ENCODE measurements at places on chromosomes 7 and 10.

GRCh38 chr10:34181553-34182300 lies 633.4 kb downstream of the PARD3 start:
- no peak for DNase-seq

DNA sequence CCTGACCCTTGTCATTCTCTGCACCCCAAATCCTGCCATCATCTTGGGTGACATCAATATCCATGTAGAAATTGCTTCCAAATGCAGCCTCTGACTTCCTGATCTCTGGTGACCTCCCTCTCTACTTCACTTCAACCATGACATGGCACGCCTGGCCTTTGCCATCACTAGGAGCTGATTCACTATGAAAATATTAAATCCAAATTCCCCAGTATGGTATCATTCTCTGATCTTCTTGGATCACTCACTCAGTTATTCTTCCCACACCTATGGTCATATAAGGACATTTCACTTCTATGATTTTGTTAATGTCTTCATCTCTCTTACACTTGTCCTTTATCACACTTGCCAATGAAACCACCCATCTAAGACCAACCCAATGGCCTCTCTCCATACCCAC lies 73.7 kb upstream of the ODAD2 start:
- no peak for DNase-seq

- DNase-seq: peak; percentile 34
These were observed 54.4 kb upstream of the FAM133B start for GRCh38 chr7:92644406-92645113.

GRCh38 chr7:78686189-78686588 lies 767.3 kb downstream of the MAGI2 start:
- DNase-seq: no peak

DNA sequence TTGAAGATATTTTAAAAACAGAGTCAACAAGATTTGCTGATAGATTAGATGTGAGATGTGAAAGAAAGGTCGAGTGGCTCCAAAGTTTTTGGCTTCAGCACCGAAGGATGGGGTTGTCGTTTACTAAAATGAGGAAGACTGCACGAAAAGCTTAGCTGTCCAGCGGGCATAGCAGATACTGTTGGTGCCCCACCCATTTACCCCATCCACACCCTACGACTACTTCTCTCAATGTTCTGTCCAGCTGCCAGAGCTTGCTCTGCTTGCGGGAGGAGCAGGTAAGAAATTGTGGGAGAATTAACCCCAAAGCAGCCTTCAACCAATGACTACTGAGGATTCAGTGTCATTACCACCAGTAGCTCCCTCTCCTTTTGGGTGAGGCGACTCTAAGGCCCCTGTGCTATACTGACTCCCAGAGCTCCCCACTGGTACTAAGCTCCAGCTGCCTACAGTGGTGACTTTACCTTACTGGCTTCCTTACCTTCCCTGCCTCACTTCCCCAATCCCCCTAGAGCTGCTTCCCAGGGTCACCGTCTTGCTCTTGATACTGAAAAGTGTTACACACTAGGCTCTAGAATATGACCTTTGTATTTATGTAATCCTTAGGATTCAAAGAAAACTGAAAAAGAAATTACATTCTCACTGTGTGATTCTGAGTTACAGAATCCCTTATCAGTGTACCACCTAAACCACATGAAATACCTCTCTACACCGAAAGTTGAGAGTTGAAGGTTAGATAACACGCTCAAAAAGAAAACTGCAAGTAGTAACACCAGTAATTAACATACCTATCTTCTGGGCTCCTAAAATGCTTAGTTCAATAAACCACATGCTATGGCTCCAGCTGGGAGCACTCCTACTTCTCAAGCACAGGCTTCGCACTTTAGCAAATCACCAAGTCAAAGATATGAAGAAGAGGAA lies 22.3 kb downstream of the CACUL1 start:
- DNase-seq: peak; percentile 19

DNA sequence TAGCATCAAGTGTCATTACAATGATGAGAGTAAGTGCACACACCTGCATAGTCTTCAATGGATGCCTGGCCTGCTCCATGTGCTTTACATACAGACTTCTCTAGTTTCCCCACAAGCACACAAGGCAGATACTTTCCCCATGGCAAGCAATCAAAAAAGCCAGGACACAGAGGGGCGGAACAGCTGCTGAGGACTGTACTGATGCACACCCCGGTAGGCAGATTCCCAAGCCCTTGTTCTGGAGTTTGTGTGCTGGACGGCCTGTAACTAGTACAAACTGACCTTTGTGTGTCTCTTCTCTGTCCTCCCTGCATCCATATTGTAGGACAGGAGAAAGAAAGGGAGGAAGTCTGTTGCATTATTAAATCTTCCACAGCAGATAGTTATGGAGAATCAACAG lies 25.8 kb downstream of the UBE2D4 start:
- DNase-seq: no peak

- DNase-seq: no peak
These were observed 39.4 kb upstream of the TNS3 start for GRCh38 chr7:47621347-47621746.

GRCh38 chr10:86715836-86716235 lies 40.6 kb upstream of the BMPR1A start:
- no peak for DNase-seq

- DNase-seq: no peak
These were observed 542.3 kb upstream of the NRP1 start for GRCh38 chr10:33876584-33877400.

GRCh38 chr7:139494835-139495579 lies 11.5 kb upstream of the KLRG2 start:
- no peak for DNase-seq

- no peak for DNase-seq
These were observed 123.7 kb downstream of the IMMP2L start for GRCh38 chr7:111438369-111439289.

GRCh38 chr10:112241651-112242341 lies 41.4 kb upstream of the TECTB start:
- DNase-seq: no peak

- no peak for DNase-seq
These were observed 109.9 kb downstream of the JCAD start for GRCh38 chr10:29949411-29950011.

DNA sequence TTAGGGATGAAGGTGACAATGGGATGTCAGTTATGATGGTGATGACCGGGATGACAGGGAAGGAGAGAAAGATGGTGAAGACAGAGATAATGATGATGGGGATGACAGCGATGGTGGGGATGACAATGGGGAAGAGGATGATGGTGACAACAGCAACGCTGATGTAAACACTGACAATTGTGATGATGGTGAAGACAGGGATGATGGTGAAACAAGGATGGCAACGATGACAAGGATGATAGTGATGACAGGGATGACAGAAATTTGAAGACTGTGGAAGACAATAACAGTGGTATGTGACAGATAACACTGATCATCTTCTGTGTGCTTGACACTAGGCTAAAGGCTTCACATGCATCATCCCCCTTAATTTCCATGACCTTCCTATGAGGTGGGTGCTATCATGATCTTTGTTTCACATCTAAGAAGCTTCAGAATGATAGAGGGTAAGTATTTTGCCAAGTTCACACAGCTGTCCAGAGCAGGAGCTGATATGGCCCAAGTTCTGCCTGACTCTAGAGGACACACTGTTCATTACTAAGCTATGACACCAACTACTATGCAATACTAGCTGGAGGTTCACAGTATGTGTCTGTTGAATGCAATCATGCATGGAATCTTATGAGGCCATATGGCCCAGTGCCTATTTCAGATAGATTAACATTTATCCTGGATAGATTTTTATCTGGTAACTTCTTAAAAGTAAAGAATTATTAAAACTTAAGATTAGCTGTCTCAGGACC lies 105.6 kb downstream of the RNLS start:
- DNase-seq: no peak

- DNase-seq: no peak
These were observed 11.6 kb downstream of the RPS24 start for GRCh38 chr10:78045237-78045636.

GRCh38 chr7:116438267-116438666 lies 61.3 kb upstream of the CAV2 start:
- no peak for DNase-seq

DNA sequence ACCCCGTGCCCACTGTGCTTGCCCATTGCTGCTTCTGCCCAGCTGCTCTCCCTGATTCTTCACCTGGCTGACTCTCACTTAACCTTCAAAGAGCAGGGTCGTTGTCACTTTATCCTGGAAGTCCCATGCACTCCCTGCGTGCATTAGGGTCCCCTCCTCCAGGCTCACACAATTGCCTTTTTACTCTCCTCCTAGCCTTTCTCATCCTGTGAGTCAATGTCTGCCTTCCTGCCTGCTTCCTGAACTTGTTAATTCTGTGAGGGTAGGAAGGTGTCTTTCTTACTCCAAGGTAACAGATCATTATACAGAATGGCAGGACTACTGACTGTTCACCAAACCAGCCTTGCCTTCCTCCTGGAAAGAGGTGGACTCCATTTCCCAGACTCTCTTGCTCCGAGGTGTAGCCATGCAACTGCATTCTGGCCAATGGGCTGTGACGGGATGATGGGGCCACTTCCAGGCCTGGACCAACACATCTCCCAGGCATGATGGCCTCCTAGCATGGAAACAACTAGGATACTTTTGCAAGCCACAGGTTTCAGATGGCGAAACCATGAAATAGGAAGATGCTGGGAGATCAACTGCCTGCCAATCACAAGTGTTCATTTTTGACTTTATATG lies 54.7 kb downstream of the ARHGAP22 start:
- DNase-seq: no peak

DNA sequence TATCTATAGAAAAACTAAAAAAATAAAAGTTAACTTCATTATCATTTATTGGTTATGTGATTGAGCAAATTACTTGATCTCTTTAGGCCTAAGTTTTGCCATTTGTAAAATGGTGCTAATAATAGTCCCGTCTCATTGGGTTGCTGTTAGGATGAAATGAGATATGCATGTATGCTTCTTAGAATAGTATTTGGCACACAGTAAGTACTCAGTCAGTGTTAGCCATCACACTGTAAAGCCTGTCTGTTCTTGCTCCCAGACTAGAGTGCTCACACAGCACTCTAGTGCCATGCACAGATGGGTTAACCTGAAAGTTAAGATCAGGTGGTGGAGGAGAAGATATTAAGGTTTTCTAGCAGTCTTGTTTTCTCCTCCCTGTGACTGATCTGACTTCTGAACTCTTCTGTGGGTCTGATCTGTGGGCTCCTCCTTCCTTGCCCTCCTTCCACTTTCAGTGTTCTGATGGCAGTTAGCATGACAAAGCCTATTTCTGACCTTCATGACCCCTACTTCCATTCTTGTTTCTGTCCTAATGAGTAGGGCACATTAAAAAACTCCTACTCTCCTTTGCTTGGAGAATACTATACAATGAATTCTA lies 167.5 kb downstream of the RNLS start:
- DNase-seq: no peak

- no peak for DNase-seq
These were observed 734.7 kb downstream of the KCNMA1 start for GRCh38 chr10:76902949-76903348.

GRCh38 chr10:70053841-70054288 lies 1.2 kb downstream of the MACROH2A2 start:
- no peak for DNase-seq

DNA sequence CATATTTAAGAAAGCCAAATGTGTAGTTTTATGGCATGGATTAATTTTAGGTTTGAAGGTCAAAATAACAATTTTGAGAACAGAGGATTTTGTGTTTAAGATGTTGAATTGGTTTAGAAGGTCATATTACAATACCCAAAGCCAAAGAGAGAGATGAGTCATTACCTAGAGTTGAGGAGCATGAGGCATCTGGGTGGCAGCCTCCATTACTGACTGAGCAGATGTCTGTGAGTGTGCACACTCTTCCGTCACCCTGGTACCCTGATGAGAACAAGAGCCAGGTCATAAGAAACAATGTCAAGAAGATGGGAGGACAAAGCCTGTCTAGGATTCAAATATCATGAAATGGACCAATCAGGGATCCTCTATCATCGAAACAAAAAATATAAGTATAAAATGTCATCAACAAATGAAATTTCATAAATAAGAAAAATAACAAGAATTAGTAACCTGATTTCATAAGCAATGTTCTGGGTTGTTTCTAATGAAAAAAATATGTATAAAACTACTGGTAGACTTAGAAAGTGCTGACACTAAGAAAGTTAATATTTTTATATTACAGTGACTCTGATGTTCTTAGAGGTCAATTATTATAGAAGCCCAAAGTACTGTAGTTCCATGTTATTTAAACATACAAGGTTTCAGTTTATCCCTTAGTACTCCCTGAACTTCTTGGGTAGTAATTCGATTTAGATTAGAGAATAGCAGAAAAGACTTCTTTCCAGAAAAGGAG lies 20.0 kb downstream of the CUBN start:
- DNase-seq: no peak

- DNase-seq: no peak
These were observed 526.5 kb downstream of the PARD3 start for GRCh38 chr10:34288634-34289033.

DNA sequence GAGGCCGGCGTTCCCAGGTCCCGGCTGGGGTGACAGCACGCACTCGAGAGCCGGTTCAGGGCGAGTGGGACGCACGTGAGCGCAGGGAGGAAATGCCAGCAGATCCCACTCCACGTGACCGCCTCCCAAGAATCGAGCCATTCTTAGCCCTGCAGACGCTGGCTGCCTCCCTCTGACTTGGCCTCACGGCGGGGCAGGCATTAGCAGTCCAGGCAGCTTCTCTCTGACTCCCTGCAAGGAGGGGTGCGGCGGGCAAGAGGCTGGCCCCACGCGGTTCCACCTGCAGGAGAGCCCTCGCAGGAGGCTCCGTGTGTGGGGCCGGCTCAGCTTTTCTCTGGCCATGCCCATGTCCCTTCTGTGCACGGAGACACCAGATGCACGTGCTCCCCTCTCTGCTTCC lies 10.1 kb downstream of the GPR146 start:
- DNase-seq: no peak

GRCh38 chr7:102872460-102872859 lies 40.3 kb upstream of the LRRC17 start:
- no peak for DNase-seq

DNA sequence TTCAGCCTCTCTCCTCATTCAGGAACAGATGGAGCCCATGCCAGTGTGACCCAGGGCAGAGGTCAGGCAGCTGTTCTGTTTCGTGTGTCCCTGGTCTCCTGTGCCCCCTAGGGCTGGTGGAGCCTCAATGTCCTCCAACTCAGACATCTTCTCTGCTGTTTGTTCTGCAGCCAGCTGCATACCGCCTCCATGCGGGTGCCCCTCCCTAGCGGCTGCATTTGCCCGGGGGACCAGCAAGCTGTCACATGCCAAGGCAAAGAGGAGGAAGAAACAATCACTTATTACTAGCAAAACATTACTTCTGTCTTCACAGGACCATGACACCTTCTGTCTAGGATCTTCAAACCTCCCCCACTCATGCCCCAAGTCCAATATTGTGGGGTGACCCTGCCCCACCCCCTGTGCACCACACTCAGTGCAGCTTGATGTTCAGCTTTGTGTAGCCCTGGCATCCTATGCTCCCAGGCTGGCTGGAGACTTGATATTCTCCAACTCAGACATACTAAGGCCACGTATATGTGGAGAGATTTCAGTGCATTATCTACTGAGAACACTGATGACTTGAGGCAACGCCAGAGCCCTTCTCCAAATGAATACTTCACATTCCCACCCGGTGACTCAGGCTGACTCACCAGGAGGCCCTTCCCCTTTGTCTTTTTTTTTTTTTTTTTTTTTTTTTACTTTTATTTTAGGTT lies 188.9 kb downstream of the SKIDA1 start:
- DNase-seq: no peak

- DNase-seq: no peak
These were observed 41.3 kb downstream of the CNNM2 start for GRCh38 chr10:102959360-102959759.

GRCh38 chr7:41103331-41103730 lies 599.6 kb downstream of the INHBA start:
- DNase-seq: no peak
